ENCODE measurements at places on chromosomes 4 and X.

GRCh38 chrX:98071331-98071730 is 1187.6 kb downstream of the RPA4 start:
- DNase-seq: no peak

DNA sequence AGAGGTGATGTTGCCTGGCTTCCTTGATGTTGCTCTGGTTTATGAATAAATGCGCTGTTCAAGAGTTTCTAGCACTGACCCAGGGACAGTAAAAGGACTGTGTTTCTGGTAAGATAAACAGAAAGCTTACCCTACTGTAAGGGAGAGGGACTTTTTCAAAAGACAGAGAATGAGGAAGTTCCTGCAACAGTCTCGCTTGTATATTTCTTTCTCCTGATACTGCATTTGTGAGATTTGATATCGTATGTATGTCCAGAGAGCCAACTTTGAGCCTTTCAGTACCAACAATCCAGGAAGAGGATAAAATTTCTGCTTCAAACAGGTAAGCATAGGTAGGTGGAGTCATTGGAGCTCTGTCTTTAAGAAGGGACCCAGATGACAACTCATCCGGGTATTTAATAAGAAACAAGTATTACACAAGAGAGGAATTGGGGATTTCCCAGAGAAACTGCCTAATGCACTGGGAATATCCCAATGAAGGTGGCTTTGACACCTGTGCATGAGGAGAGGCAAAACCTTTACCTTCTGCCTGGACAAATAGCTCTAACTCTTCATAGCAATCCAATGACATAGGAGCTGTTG is 773 bp downstream of the DAPP1 start:
- DNase-seq: peak; percentile 23

DNA sequence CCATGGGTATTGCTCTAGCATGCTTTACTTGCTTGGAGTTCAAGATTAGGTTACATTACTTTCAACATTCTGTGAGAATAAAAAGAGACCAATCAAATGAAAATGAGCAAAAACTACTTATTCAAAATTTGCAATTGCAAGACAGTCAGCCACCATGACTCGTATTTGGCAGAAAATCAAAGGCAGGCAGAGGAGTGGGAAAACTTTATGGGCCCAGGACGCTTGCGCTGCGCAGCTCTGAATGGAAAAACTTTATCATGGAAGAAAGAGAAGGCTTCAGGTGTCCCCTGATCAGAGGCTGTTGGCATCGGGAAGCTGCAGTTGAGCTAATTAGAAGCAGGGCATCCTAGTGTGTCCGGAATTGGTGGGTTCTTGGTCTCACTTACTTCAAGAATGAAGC is 250.6 kb downstream of the USP46 start:
- no peak for DNase-seq

- DNase-seq: no peak
Observed at GRCh38 chr4:46676364-46676763, 232.7 kb downstream of the COX7B2 start.

DNA sequence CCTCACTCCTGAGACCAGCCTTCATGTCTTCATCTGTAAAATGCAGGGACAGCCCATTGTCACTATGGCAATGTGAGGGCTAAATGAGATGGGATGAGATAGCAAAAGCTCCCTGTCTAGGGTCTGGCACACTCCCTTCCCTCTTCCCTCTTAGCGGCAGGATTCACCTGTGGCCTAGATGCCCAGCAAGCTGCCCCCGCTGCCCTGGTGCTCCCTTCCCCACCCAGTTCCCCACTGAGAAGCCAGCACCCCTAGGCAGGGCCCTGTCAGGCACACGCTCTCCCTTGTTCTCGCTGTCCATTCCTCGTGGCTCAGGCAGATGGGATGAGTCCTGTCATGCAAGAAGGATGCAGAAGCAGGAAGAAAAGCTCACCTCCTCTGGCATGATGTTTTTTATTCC is 49.2 kb upstream of the PJA1 start:
- DNase-seq: no peak

GRCh38 chr4:111323916-111324315 is 701.0 kb upstream of the PITX2 start:
- DNase-seq: no peak

DNA sequence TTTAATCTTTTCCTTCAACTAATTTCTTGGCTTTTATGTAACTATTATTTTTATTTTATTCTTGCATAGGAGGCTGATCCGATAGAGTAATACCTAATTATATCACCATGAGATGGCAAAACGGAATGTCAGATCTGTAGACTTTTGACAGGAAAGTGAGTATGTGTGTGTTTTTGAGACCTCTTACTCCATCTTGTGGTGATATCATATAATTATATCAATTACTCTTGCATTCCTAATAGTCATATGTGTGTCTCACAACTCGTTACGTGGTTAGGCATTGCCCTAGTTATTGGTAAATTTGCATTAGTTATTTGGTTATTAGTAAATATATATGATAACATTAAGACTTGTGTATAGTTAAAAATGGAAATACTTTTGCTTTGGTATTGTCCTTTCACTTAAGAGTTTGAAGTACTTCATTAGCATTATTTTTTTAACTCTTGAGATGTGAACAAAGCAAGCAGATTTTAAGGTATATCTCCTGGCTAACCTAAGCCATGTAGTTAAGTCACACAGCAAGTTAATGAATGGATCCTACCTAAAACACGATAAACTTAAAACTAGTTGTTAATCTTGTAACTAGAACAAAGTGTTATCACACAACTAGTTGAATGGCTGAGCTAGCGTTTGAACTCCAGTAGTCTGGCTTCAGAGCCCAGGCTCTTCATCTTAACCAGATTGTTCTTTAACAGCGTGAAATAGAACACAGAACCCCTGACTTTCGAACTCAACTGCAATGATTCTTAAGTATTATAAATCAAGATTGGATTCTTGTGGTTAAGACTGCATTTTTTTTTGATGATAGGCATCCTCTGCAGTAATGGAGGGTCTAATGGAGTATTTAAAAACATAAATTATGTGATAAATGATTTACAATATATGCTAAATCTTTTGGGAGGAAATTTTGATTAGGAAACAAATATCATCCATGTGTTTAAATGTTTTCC is 67.1 kb downstream of the PGRMC2 start:
- DNase-seq: no peak

GRCh38 chr4:132169660-132170059 is 979.4 kb upstream of the PCDH10 start:
- DNase-seq: no peak
